ENCODE measurements at places on chromosomes 13 and 19.

DNA sequence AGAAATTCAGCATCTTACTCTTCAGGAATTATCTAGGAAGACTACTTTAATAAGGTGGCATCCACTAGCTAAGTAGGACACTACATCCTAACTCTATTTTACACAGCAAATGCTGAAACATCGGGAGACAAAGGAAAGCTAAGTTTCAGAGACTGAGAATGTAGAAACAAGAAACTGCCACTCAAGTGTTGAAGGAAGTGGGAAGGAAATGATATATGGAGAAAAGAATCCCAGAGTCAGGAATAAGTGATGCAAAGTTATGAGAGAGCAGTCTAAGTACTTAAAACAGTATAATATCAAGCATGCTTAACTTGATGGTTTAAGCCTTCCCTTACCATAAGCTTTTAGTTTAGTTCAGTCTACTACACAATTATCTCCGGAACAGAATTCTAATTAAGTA lies 52.4 kb downstream of the RBM26 start:
- DNase-seq, result no peak

DNA sequence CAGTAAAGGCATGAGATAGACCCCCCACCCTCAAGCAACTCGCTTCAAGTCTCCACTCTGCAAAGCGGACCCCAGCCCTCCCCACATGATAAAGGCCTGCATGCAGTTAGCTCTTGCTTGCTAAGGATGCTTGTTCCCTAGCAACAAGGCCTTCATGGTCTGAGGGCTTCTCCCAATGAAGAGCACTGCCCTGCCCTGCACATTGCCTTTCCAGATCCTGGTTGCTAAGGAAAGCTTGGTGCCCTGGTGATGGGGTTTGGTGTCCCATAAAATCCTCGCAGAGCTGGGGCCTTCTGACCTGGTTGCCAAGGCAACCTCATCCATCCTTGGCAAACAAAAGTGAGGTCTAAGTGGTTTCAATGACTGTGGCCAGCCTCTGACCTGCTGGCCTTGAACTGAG lies 6.0 kb downstream of the DBP start:
- DNase-seq, result no peak

- no peak for DNase-seq
Measured at GRCh38 chr13:48291730-48292129, 11.8 kb upstream of the RB1 start.

DNA sequence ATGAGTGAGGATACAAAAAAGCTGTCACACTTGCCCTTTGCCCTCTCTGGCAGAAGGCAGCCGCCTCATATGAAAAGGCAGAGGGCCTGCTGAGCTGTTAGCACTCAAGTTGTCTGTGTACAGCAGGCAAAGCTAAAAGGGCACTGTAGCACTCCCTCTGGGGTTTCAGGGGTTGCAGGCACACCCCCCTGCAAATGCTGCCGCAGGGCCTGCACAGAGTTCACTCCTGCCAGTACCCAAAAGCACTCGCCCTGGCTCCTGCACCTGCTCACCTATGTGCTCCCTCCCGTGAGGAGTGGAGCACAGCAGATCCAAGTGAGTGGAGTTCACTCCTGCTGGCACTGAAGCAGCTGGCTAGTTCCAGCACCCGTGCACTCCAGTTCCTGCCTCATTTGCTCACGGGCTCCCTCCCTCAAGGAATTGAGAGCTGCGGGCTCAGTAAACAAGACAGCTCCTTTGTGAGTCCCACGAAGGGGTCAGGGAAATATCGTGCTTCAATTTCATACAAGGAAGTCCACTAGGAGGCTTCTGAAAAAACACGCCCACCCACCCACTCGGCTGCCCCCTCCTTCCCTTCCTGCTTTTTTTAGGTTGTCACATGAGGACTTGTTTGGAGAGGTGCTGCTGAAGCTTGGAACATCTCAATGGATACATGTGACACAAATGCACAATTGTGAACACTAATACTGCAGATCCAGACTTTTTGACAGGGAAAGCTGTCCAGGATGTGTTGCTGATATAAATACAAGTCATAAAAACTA lies 9.9 kb upstream of the RCBTB2 start:
- DNase-seq, result no peak

- DNase-seq, result no peak
Measured at GRCh38 chr19:6868351-6868750, 19.0 kb upstream of the ADGRE1 start.

All from cortex of kidney (tissue), 1 donor.